ENCODE measurements at places on chromosomes 13 and 19. TPM values are rescaled to one million over a fixed set of nuclear protein-coding genes. Genes with fewer than 3 reads are reported as not detected.

The ZNF221 gene
- 1.8 TPM for total RNA-seq

DNA sequence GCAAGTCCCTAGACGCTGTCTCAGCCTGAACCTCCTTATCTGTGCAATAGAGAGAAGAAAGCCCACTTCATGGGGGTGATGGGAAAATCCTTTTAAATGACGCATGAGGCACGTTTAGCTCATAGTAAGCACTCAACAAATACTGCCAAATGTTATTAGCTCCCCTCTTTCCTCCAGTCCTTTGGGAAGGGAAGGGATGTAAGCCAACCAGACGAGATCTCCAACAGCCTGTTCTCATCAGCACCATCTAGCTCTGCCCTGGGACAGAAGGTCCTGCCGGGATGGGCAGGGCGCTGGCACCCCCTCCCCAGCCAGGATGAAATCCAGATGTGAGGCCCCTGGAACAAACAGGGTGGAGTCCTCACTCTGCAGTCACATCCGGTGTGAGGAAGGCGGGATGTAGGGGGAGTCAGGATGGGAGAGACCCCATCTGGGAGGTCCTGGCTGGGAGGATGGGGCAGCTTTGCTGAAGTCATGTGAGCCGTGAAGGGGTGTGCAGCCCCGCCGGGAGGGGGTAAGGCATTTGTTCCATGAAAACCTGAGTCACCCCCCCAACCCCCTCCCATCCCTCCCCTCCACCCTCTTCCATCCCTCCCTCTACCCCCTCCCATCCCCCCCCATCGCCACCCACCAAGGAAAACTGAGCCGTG lies 4.6 kb downstream of the S1PR2 start:
- no peak for DNase-seq
- H3K4me3 ChIP-seq, result no peak overlapping the region
- no peak overlapping the region for H3K27ac ChIP-seq
- no peaks in the 10 kb centered on the region for H3K36me3 ChIP-seq
- H3K27me3 ChIP-seq, result no peaks in the 10 kb centered on the region

The RNF225 gene
- 0.78 TPM for total RNA-seq

DNA sequence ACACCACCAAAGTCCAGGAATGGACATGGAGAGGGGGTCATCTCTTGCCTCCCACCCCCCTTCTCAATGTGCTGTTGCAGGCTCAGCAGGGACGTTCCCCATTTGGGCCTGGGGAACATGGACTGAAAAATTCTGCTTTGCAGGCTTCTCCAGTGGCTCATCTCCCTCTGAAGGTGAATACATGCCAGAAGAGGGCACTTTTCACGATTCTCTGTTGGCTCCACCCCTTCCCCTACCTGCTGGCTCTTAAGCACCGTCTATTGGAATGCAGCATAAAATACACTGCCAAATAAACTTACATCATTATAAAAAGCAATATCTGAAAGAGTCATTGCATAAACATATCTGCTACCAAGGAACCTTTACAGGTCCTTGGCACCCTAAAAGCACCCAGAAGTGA lies 35.7 kb downstream of the NHLRC3 start:
- H3K4me3 ChIP-seq, result no peak overlapping the region
- H3K36me3 ChIP-seq, result no peaks in the 10 kb centered on the region
- no peaks in the 10 kb centered on the region for H3K4me1 ChIP-seq
- no peak overlapping the region for H3K27ac ChIP-seq
- H3K27me3 ChIP-seq, result peaks cover 6% of the 10 kb centered on the region

The PSG4 gene
- total RNA-seq, result not detected

DNA sequence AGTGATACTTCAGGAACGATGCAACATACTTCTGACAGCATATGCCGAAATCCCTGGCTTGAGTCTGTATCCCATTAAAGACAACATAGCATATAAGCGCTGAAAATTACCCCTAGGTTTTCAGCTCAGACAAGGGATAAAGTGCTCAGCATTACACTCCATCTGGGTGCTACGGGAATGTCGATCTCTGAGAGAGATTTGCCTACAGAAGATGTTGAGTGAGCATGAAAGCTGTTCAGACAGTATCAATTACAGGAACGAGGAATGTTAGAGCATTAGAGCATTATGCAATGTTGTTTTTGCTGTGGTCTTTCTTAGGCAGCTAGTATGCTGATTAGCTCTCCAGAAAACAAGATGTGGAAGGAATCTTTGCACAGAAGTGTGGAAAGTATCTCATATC lies 484.5 kb downstream of the LIG4 start:
- H3K27ac ChIP-seq, result no peak overlapping the region
- H3K36me3 ChIP-seq, result no peaks in the 10 kb centered on the region
- no peak for DNase-seq

The SIAH3 gene
- 0.11 TPM for total RNA-seq

The CGB8 gene
- total RNA-seq, result not detected

DNA sequence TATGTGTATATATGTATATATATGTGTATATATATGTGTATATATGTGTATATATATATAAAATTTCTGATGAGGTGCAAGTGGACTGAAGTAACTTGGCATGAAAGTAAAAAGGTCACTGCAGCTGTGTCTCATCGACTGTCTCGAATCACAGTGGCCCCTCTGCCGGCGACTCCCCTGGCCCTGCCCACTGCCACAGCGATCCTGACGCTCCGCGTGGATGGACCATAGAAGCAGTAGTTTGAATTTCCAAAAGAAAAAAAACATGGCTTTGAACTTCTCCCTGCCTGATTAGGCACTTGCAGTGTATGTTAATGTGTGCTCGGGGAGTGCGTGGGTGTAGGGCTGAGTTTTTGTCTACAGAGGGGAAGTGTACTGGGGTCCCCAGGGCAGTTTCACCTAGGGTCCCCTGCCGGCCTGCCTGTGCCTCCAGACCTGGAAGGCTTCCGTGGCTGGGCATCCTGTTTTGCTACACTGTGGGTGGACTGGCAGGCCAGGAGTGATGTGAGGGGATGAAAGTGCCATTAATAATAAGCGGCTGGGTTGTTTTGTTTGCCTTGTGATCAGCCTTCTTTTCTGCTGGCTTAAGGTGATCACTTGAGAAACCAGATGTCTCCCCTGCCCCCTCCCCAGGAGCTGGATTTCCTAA lies 10.8 kb downstream of the ZIC5 start:
- no peaks in the 10 kb centered on the region for H3K36me3 ChIP-seq
- H3K27ac ChIP-seq, result no peak overlapping the region
- H3K27me3 ChIP-seq, result peaks cover 77% of the 10 kb centered on the region
- no peak for DNase-seq
